Ascending aorta (tissue), 2 donors: ENCODE measurements at places on chromosomes 12 and 14. TPM values are rescaled to one million over a fixed set of nuclear protein-coding genes. Genes with fewer than 3 reads are reported as not detected.
A peak's percentile ranks its signal among the peaks of the same experiment; 100 is the strongest.

DNA sequence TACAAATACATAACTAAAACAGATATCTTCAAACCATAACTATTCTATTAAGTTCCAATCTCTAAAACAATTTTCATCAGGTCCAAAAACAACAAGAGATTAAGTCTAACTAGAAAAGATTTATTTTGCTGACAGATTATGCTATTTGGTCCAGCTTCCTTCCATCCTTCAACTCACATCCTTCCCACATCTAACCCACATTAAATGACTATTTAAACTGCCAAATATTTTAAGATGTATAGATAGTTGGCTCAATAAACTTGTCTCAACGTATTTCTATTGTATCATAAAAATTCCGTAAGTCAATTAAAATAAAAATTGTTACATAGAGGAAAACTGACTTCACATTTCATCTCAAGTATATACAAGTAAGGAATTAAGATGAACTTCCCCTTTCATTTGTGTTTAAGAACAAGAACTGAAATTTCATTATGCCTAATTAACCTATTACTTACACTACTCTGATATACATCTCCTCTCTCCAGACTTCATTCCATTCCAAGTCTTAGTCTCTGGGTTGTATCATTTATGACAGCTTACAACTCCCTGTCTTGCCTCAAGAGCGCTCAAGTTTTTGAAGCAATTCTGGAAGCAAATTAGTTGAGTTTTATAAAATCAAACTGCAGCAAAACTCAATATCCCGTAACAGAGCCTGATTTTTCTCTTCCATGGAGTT is 25.4 kb downstream of the PAWR start:
- no peaks in the 10 kb centered on the region for H3K27me3 ChIP-seq
- DNase-seq, result no peak
- H3K4me1 ChIP-seq, result peaks cover 9% of the 10 kb centered on the region
- no peaks in the 10 kb centered on the region for H3K36me3 ChIP-seq

The ALDH1L2 gene
- 68.9 TPM for total RNA-seq

DNA sequence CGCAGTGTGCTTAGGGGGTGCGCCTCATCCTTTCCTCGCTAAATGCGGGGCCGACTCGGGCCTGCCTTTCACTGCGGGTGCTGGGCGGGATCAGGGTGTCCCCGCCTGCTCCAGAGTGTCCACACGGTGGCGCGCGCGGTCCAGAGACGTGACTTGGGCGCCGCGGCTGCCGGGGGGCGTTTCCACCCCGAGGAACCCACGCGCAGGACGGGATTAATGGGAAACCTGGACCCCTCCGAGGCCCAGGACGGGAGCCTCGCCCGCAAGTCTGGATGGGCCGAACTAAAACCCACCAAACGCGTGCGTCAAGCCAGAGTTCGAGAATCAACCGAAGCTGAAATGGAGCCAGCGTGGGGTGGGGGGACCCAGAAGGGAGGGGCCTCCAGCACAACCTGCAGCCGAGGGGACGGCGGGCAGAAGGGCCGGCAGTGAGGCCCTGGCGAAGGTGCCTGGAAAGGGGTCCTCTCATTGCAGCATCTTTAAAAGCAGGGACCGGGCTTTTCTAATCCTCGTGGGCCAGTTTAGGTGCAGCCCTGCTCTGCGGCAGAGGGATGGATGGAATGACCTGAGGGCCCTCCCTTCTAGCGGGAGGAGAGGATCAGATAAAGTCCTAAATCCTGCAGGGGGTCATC is 93.3 kb downstream of the NINJ2 start:
- H3K27me3 ChIP-seq, result no peaks in the 10 kb centered on the region
- H3K36me3 ChIP-seq, result no peaks in the 10 kb centered on the region
- H3K27ac ChIP-seq, result peak overlapping the region; percentile 93
- peak overlapping the region; percentile 68 for H3K4me3 ChIP-seq
- no peak for DNase-seq

DNA sequence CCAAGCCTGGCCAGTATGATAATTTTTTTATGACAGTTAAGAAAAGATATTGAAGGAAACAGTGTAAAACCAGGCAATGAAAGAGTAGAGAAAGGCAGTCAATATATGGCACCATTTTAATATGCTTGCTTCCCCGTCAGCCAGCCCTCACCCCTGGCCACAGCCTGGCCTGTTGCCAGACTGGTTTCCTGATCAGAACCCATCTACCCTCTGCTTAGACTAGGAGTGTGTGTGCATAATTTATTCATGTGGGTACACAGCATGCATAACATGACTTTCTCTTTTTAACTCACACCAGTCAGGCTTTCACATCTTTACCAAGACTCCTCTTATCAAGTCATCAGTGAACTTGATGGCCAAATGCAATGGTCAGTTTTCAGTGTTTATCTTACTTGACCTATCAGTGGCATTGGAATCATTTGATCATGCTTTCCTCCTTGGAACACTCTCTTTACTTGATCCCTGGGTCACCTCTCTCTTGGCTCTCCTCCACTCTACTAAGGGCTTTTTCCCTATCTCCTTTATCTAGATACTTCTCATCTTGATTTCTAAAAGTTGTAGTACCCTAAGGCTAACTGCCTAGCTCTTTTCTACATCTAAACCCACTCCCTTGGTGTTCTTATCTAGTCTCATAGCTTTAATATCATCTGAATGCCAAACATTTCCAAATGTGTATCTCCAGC is 10.0 kb upstream of the GPR19 start:
- H3K27ac ChIP-seq, result no peak overlapping the region
- H3K4me1 ChIP-seq, result peaks cover 5% of the 10 kb centered on the region
- H3K27me3 ChIP-seq, result no peaks in the 10 kb centered on the region
- no peaks in the 10 kb centered on the region for H3K36me3 ChIP-seq

The ART4 gene
- 40.4 TPM for total RNA-seq

DNA sequence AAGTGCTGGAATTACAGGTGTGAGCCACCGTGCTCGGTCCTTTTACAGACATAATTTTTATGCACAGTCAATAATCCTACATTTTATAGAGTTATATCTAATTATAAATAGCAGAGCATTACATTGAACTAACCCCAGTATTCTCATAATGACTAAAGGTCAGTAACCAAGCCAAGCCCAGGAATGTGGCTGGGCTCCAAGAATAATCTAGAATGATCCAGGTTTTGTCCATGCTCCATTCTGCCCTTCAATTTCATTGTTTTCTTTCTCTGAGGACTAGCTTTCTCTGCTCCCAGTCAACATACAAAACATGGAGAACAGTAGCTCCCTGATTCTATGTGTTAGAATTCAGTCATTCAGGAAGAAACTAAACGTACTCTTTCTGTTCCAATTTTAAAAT is 92.1 kb upstream of the KRR1 start:
- H3K27ac ChIP-seq, result no peak overlapping the region
- H3K36me3 ChIP-seq, result no peaks in the 10 kb centered on the region
- no peak for DNase-seq
- no peaks in the 10 kb centered on the region for H3K4me1 ChIP-seq

The LRP1-AS gene
- total RNA-seq, result not detected

DNA sequence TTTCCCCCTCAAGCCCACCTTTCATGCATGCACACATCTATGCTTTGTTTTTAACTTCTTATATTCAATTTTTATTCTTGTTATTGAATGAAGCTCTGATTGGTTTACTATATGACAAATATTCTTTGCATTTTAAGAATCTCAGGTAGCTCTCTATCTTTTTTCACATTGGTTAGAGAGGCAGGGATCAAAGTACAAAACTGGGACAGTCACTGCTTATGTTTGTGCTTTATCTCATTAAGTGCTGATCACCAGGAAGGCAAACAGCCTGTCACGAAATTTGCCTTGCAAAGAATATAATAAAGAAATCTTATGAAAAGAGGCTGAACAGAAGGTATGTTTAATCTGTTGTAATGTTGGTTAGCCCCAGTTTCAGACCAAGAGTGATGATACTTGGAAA is 29.7 kb upstream of the INSM2 start:
- no peak overlapping the region for H3K4me3 ChIP-seq
- DNase-seq, result no peak

The TEX52 gene
- not detected for total RNA-seq

- DNase-seq, result no peak
- H3K4me1 ChIP-seq, result no peaks in the 10 kb centered on the region
- no peaks in the 10 kb centered on the region for H3K36me3 ChIP-seq
- no peak overlapping the region for H3K4me3 ChIP-seq
These were observed 84.8 kb upstream of the MAP1LC3B2 start for GRCh38 chr12:116474331-116474730.

DNA sequence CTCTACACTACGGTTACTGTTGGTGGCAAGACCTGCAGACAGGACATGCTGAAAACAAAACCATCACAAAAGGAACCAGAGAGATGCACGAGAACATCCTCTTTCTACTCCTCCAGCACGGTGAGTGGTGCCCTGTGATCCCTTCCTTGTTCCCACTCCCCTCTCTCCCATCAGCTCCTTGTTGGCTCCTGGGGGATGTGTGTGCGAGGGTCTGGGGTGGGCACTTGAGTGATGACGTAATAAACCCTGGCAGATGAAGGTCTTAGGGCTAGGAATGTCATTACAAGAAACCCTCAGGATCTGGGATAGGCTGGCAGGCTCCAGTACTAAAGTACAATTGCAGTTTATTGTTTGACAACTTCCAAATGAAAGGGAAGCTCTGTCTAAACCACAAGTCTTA is 261.5 kb downstream of the FOXN3 start:
- H3K27ac ChIP-seq, result no peak overlapping the region
- H3K27me3 ChIP-seq, result no peaks in the 10 kb centered on the region
- no peaks in the 10 kb centered on the region for H3K4me1 ChIP-seq
- peaks cover 6% of the 10 kb centered on the region for H3K36me3 ChIP-seq

DNA sequence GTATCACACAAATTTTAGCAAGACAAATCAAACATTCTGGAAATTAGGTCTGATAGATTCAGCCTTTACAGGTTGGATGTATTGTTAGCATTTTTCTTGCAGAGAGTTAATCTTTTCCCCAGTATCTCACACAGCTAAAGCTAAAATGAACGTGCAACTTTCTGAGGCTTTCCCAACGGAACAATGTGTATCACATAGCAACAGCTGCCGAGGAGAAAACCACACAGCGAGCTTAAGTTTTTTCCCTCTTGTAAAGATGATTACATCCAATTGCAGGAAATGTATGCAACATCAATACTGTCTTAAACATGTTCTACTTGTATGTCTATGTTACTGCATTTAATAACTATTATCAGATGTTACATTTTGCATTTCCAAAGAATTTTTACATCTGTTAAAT is 182.2 kb downstream of the CCDC59 start:
- no peaks in the 10 kb centered on the region for H3K27me3 ChIP-seq
- no peaks in the 10 kb centered on the region for H3K36me3 ChIP-seq

The RTL1 gene
- not detected for total RNA-seq

- DNase-seq, result no peak
- H3K27me3 ChIP-seq, result no peaks in the 10 kb centered on the region
- H3K4me3 ChIP-seq, result peak overlapping the region; percentile 70
- H3K27ac ChIP-seq, result peak overlapping the region; percentile 97
- peaks cover 35% of the 10 kb centered on the region for H3K4me1 ChIP-seq
These were observed 502 bp downstream of the ITGA5 start for GRCh38 chr12:54418441-54419087.

The ALX1 gene
- not detected for total RNA-seq

DNA sequence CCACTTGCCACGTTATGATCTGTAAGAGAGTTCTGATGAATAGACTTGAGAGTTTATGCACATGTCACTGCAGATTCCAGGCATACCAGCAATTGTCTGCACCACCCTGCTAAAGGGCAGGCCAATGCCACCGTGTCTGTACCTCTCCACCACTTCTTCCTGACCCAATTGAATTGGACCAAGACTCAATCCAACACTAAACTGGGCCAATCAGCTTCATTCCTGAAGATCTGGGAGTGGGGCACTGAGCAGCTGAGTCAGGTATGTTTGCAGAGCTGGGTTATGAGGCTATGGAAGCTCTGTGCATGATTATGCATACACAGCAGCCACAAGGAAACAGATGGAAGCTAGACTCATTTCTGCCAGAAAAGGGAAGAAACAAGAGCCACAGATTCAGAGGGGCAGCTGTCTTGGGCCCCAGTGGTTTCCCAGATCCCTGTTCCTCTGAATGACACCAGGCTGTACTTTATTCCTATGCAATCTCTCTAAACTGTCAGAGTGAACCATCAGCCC is 28.0 kb downstream of the DAO start:
- H3K27ac ChIP-seq, result no peak overlapping the region
- H3K27me3 ChIP-seq, result no peaks in the 10 kb centered on the region
- no peaks in the 10 kb centered on the region for H3K4me1 ChIP-seq
- no peaks in the 10 kb centered on the region for H3K36me3 ChIP-seq
- H3K4me3 ChIP-seq, result no peak overlapping the region

- no peak overlapping the region for H3K4me3 ChIP-seq
These were observed 46.6 kb downstream of the TSPAN11 start for GRCh38 chr12:30973175-30973574.
